ENCODE measurements at places on chromosomes 11 and 22.

GRCh38 chr22:29346659-29347058 lies 31.2 kb upstream of the RASL10A start:
- DNase-seq, result no peak

DNA sequence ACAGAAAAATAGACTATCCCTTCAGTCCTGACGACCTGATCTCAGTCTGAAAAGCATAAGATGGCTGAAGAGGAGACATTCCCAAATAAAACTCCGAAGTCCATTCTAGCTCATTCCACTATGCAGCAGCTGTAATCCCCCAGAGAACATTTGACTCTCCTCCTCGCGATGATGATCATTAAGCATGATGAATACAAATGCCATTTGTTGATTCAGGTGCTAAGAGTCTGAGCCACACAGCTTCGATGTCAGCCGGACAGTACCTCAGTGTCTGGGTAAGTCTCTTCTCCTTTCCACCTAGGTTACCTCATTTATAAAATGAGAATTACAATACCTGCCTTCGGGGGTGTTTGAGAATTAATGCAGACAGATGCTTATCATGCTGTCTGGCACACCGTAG lies 94.8 kb downstream of the TENM4 start:
- no peak for DNase-seq

DNA sequence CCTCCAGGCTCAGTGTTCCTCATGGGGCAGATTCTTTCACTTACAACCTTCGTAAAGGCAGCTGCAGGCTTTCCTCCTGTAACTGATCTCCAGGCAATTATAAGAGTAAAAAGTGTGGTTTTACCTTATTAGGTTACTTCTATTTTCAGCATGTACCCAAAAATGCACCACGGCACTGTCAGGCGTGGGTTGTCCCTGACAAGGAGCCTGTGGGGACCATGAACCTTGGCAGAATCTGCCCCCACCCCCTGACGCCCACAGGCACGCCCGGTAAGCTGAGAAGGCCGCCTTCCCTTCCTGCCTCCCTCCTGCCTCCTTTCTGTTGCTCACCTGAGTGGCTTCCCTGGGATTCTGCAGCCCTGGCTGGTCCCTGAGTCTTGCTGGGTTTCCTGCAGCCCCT lies 1383.3 kb downstream of the TBC1D22A start:
- DNase-seq, result no peak

DNA sequence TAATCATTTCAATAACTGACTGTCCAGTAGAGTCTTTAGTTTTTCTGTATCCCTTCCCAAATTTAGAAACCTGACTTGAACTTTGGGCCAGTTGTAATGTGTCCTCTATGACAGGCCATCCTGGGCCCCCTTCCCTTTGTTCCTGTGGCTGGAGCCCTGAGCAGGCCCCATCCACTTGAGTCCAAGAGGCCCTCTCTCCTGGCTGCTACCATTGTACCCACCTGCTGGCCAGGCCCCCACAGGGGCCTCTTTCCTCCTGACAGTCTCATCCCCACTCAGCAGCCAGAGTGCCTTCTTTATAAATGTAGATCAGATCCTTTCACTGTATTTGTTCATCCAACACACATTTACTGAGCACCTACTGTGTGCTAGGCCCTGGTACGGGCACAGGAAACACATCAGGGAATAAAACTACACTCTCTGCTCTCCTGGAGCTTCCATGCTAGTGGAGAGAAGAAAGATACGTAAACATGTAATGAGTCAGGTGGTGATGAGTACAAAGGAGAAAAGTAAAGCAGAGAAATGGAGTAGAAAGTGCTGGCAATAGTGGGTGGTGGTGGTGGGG lies 2.7 kb upstream of the LRP5 start:
- DNase-seq, result no peak

- peak; percentile 71 for DNase-seq
Observed at GRCh38 chr22:38056969-38057891, at the start of gene PICK1. Gene PICK1, plus strand, starts transcription at chr22:38057404. Its CDS starts 406 bp downstream, at chr22:38057810.

GRCh38 chr11:6629892-6630631 lies 10.8 kb upstream of the TPP1 start:
- DNase-seq, result no peak

DNA sequence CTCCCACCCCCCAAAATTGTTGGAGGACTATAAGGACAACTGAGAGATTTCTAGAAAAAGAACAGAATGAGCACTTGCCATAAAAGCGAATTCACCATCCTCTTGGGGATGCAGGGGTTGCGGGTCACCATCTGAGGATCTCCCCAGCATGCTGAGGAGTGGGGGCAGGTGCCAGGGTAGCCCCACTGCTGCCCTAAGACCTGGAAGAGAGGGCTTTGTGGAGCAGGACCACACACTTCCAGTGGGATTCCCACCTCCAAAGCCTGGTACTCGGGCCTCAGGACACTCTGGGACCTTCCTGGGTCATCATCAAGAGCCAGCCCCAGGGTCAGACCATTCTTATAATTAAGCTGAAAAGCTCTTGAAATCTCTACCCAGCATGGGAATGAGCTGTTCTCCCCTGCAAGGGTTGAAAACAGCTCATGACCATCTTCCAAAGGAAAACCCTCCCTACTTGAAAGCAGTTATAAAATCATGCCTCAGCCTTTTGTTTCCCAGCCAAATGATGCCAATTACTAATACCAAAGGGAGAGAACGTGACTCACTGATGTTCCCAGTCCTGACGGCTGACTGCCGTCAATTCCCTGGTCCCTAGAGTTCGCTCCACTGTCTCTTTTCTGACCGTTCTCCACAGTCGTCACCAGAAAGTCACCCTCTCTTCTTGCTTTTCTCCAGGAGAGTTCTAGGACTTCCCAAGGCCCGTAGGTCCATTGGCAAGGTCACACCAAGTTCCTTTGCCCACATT lies 76.8 kb upstream of the CREB3L1 start:
- no peak for DNase-seq

GRCh38 chr11:124759266-124760204 lies 2.6 kb downstream of the ESAM start:
- no peak for DNase-seq

DNA sequence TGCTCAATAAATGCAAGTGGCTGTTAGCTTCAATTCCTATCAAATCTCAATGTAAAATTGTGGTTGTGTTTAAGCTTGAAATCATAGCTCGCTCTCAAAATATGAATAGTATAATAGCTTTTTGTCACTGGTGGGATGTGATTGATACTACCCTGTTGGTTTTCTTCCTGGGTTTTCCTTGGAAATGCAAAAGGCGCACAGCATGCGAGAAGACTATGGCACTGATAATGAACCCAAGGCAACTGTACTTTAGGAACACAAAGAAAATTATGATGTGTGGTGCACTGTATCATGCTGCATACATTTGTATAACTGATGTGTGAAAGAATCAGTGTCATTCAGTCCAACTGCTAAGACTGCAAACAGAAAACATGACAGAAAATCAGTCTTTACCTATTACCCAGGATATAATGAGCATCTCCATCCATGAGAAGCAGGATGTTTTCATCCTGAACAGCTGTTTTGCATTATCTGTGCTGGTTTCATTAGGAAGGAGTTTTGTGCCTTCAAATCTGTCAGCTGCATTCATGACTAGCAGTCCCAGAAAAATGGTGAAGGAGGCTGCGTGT lies 101.2 kb downstream of the TRPC6 start:
- no peak for DNase-seq

GRCh38 chr11:34599406-34599945 lies 21.4 kb upstream of the EHF start:
- DNase-seq, result no peak

- DNase-seq, result no peak
Observed at GRCh38 chr11:2342981-2343380, 34.1 kb upstream of the CD81 start.

GRCh38 chr22:37491559-37492427 lies 5.6 kb upstream of the MFNG start:
- DNase-seq, result no peak

- no peak for DNase-seq
Observed at GRCh38 chr11:12016246-12016645, 7.8 kb upstream of the DKK3 start.

- no peak for DNase-seq
Observed at GRCh38 chr22:17237038-17237668, 17.9 kb upstream of the ADA2 start.
